ENCODE measurements at places on chromosomes 1 and 21. TPM values are rescaled to one million over a fixed set of nuclear protein-coding genes. Genes with fewer than 3 reads are reported as not detected.

Gene PCP4L1
- total RNA-seq: 3.8 TPM

GRCh38 chr1:229897501-229897900 is 169.5 kb upstream of the GALNT2 start:
- no peak for DNase-seq

DNA sequence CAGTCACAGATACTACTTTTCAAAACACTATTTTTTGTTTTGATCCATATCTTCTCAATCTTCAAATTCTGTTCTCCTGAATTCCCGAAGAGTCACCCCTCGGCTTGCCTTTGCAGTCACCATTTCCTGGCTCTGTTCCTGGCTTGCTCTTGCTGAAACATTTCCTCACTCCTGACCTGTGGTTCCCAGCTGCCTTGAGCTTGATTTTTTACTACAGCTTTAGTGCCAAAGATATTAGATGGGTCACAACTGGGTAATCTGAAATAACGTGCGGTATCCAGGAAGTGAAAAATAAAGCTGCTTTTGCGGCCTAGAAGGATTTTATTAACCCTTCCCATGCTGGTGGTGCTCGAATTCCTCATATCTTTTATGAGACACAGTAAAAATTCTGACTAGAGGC is 318.8 kb downstream of the PCP4 start:
- DNase-seq: no peak

GRCh38 chr1:74681449-74681848 is 7.9 kb upstream of the ERICH3 start:
- no peak for DNase-seq

Gene DPT
- not detected for total RNA-seq

Gene IL24
- total RNA-seq: not detected

- no peak for DNase-seq
Observed at GRCh38 chr1:59499943-59500569, 203.2 kb downstream of the FGGY start.

Gene TARBP1
- total RNA-seq: 18.8 TPM

DNA sequence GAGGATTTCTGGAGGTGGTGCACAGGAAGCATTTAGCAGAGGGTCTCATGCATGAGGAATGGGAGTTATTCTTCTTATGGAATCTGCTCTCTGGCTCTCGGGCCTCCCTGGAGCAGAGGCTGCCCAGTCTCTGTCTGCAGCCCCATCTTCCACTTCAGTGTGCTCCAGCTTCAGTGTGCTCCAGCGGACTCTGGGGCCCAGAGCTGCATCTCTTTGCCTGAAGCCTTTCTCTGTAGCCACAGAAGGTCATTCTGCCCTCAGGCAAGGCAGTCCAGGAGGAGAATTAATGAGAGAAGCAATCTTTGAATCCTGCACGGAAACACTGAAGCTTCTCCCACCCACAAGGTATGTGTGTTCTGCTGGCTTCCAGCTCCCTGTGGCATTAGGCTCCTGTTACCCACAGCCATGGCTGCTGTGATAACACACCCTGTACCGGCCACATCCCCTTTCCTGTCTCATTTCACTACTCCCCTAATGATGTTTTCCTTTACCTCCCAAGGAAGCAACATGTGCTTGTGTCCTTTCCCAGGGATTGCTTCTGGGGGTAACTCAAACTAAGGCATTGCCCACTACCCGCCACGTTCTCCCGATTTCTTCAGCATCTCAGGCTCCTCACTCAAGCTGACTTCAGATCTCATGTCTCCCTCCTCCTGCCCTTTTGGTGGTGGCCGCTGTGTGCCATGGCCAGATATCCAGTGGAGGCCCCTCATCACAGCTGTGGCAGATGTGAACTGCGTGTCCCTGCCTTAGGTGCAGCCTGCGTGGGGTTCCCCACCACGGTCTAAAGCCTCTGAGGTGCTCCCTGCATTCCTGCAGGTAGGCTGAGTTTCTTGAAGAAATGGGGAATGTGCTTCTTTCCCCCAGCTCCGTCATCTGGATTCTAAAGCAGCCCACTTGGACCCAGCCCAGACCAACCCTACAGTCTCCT is 181.2 kb upstream of the GALNT2 start:
- DNase-seq: no peak

Gene SFN
- 2.6 TPM for total RNA-seq

Gene RPE65
- total RNA-seq: not detected

Gene CD2
- total RNA-seq: not detected

- peak; percentile 96 for DNase-seq
Observed at GRCh38 chr1:26190373-26190987, at the start of gene CATSPER4. TSS of gene CATSPER4 (plus strand) at chr1:26190602. CDS start at chr1:26190628, 26 bp downstream.

DNA sequence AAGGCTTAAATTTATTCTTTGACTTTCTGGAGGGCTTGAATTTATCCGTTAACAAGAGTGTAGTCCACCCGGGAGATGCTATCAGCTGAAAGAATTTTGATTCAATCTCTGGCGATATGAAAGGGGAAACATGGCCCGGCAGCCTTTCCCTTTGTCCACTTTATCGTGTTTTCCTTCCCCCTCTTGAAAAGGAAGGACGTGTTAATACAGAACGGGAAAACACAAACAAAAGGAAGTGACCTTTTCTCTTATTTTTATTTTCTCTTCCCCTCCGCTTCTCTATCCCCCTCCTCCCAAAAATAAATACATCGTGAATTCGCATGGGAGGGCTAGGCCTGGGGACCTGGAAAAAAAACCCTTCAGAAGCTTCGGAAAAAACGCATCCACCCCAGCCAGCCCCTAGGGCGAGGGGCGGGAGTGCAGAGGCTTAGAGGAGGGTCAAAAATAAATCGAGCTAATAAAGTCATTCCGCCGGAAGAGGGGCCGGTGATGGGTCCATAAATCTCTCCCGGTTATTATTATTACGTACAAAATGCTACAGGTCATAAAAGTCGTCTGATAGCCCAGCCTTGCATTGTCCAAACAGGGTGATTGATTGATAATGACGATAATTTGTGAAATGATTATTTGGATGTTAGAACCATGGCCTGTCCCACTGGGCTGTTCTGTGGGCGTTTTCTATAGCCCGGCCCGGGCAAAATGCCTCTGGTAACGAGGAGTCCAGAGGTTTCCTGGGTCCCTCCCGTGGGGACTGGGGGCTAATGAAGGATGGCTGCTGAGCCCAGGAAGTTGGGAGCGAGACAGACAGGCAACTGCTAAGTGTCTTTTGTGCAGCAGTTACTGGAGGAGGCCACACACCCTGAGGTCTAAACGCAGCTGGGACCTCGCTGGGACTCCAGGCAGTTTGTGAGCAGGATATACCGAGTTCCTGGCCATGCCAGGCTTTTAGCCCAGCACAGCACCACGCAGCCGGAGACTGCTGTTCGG is 179.4 kb downstream of the PRDM16 start:
- DNase-seq: no peak

Gene SLC16A4
- total RNA-seq: 0.94 TPM

- DNase-seq: no peak
Observed at GRCh38 chr1:181185461-181185860, 97.0 kb downstream of the IER5 start.

Gene S100B
- 1.5 TPM for total RNA-seq

Gene ALDH9A1
- 59.2 TPM for total RNA-seq

GRCh38 chr21:15355066-15355465 is 290.3 kb upstream of the NRIP1 start:
- no peak for DNase-seq

Gene TTC39A
- 5.4 TPM for total RNA-seq

- no peak for DNase-seq
Observed at GRCh38 chr1:114545315-114545714, 34.3 kb upstream of the TRIM33 start.

Gene NTMT2
- total RNA-seq: not detected

Gene RASSF5
- 3.1 TPM for total RNA-seq

Gene FCGR2B
- total RNA-seq: not detected

Gene KIAA1614
- 2.3 TPM for total RNA-seq

GRCh38 chr1:6185635-6186382 is 5.7 kb upstream of the CHD5 start:
- DNase-seq: peak; percentile 80

- DNase-seq: no peak
Observed at GRCh38 chr1:85102479-85102878, 54.2 kb upstream of the MCOLN3 start.

DNA sequence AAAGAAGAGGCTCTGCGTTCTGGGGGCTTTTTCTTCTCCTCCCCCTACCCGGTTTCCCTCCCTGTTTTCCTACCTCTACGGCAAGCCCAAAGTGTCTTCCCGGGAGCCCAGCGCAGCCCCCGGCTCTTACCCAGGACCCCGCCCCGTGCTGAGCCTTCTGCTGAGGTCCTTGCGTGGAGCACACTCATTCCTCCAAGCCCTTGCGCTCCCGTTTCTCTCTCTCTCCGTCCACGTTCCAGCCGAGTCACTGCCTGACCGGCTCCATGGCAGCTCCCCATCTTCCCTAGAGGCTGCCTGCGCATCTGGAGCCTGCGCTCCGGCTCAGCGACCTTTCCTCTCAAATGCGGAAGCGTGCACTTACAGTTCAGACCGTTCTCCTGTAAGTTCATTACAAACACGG is 24.9 kb upstream of the PDXK start:
- DNase-seq: no peak

- no peak for DNase-seq
Observed at GRCh38 chr1:242023805-242024204, 24.9 kb upstream of the MAP1LC3C start.

DNA sequence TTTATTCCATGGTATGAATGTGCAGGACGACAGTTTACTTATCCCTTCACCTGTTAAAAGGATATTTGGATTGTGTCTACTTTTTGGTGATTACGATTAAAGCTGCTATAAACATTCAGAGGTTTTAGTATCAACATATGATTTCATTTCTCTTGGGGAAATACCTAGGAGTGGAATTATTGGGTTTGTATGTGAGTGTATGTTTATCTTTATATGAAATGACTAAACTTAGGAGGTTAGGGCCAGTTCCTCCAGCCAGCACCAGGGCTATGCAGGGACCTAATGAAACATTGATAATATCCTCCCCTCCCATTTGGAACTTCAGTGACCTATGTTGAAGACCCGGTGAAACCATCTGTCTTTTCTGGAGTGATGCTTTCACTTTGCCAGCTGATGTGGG is 13.8 kb downstream of the TMEM51 start:
- no peak for DNase-seq

Gene ADAMTS1
- total RNA-seq: 15.4 TPM

Gene HHIPL2
- 0.52 TPM for total RNA-seq

GRCh38 chr1:23527366-23527765 is 3.7 kb downstream of the E2F2 start:
- no peak for DNase-seq

Gene FAM76A
- 12.5 TPM for total RNA-seq

GRCh38 chr1:35014486-35014885 is 17.3 kb downstream of the ZMYM6 start:
- no peak for DNase-seq

Gene TDRD10
- total RNA-seq: not detected

Gene CR1L
- 5.8 TPM for total RNA-seq

- no peak for DNase-seq
Observed at GRCh38 chr1:235923466-235924021, 56.8 kb upstream of the LYST start.

DNA sequence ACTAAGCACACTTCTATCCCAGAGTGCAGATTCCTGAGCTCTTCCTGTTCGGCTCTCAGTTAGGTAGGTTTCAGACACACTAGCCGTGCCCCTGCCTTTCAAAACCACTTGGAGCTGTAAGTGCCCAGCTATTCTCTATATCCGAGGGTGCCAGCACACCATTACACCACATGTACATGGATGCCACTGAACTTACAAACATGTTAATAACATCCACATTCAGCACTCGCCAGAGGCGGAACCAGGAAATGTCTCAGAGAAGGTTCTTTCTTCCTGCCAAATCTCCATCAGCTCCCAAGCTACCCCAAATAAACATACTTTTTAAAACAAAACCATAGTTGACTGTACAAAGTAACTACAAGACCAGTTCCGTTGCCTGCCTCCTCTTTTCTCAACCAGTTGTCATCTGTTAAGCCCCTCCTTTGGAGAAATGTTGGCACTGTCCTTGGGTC is 78.4 kb upstream of the CTTNBP2NL start:
- DNase-seq: no peak

DNA sequence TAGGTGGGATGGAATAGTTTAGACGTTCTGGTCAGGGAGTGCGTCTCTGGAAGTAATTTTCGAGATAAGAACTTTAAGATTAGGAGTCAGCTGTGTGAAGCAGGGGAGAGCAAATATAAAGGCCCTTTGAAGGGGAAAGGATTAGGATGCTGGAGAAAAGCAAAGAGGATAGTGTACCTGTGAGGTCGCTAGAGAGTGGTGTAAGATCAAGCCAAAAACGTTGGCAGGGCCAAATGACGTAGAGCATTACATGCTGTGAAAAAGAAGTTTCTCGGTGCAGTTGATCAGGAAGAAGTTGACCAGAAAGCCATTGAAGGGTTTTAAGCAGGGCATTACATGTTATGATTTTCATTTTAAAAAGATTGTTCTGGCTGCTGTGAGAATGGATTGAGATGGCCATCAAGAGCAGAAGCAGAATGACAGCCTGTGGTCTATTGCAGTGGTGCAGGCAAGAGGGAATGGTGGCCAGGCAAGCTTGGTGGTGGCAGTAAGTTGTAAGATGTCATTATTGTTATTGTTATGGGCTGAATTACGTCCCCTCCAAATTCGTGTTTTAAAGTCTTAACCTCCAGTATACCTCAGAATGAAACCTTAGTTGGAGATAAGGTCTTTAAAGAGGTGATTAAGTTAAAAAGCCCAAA is 113.6 kb upstream of the KIF26B start:
- DNase-seq: no peak
